ENCODE measurements at places on chromosomes 12 and 14.

- no peak for DNase-seq
These were observed 272.7 kb upstream of the DIO3 start for GRCh38 chr14:101288436-101289229.

GRCh38 chr12:5390174-5390799 is 41.6 kb upstream of the NTF3 start:
- DNase-seq = no peak

DNA sequence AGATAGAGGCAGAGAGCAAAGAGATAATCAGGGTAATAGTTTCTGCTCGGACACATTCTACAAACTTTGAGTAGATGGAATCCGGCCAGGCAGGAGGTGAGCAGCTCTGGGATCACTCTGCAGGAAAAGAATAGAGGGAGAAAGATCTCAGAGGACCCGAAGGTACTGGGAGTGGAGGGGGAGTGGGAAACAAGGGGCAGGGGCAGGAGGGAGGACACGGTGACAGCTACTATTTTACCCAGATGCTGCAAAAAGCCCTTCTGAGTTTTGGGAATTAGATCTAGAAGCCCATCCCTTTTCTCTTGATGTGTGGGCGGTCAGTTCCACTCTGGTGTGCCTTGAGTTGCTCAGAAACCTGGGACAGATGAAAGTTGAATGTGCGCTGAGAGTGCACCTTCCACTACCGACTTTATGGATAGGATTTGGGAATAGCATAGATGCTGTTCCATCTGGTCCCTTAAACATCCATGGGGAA is 556 bp downstream of the GPRC5A start:
- DNase-seq = no peak

- no peak for DNase-seq
These were observed 565 bp downstream of the NT5DC3 start for GRCh38 chr12:103840462-103840875.

- no peak for DNase-seq
These were observed 41.5 kb upstream of the FERMT2 start for GRCh38 chr14:52992236-52992870.

DNA sequence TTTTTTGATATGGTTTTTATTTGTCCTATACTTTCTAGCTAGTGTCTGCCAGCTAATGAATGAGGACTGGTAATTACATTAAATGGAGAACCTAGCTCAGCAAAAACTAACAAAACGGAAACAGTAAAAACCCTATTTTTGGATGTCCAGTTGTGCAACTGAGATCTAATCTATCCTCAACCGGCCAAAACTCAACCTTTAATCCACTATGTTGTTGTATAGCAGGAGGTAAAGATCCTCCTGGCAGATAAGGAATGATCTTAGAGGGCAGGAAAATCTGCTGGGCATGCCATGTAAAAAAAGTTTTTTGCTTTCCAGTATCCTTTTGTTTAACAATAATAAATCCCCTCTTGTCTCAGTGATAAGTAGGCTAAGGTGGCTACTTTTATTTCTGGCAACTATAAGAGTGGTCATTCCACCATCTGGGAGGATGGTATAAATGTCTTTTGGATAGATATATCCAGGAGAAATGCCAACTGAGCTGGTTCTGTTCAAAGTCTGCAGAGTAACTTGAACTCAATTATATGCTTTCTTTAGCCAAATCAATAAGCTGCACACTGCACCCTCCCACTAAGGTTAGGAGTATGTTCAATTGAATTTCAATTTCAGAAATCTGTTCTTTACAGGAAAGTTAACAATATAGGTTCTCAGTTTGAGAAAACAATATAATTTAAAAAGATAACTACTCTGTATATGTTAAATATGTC is 40.1 kb downstream of the WASHC3 start:
- no peak for DNase-seq

GRCh38 chr14:68667313-68667791 is 125.5 kb downstream of the ZFP36L1 start:
- DNase-seq = no peak

DNA sequence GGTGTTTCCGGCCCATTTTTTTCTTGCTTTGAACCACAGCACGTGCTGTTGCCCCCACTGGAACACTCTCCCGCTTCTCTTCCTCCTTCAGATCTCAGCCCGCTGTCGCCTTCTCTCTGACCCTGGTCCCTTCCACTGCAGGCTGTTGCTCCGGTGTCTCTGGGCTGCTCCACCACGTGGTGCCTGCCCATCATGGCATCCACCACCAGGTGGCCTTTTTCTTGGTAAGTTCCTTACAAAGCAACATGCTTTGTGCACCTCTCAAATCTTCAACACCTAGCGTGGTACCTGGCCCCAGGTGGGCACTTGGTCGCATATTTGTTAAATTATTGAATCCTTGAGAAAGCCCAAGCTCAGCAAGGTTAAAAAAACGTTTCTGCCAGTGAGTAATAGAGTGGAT is 19.1 kb downstream of the TUNAR start:
- DNase-seq = no peak

DNA sequence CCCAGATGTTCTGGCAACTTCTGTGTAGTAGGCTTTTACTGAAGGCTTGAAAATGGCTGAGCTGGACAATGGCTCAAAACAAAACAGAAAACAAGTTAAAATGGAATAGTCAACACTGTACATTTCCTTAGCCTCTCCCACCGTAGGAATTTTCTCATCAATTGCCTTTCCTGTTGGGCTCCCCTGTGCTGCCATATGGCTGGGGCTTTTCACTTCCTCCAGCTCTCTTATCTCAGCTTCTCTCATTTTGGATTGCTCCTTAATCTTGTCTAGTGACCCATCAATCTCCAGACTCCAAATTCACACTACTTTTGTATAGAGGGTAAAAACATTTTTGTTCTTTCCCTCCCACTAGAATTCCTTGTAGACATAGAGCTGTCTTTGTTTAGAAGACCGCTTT is 50.4 kb upstream of the RPH3A start:
- DNase-seq = no peak

- no peak for DNase-seq
These were observed 1.2 kb upstream of the ALG10 start for GRCh38 chr12:34021071-34021470.

DNA sequence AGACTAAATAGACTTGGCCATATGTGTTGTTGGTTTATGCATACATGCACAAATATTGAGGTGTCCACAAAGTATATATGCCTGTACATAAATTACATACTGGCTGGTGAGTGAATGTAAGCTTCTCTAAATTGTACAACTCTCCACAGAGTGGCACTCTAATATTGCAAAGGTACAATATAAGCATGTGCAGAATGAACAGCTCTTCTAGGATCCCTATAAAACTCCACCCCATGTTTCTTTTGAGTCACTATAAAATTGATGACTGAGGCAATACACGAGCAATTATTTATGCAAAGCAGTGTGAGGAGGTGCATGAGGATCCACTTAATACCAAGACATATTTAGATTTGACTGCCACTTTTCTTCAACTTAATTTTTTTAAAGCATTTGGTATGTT is 172.2 kb downstream of the NAV3 start:
- DNase-seq = no peak

GRCh38 chr12:128008341-128008740 is 258.6 kb upstream of the TMEM132C start:
- DNase-seq = no peak

DNA sequence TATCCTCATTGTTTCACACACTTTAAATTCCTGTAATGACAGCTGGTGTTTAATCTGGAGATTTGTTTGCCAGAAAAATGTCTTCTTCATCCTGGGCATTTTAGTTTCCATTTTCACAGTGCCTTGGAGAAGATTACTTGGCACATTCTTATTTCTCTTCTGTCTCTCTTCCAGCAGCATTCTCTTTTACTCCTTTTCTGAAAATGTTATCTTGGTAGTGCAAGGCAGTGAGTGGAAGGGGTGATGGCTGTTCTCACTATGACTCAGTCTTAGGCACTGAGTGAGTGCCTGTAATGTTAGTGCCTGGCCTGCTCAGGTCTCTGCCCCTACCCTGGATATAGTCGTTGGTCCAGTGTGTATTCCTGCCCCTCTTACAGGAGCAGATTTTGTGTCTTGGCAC is 13.1 kb downstream of the CLECL1 start:
- DNase-seq = no peak

DNA sequence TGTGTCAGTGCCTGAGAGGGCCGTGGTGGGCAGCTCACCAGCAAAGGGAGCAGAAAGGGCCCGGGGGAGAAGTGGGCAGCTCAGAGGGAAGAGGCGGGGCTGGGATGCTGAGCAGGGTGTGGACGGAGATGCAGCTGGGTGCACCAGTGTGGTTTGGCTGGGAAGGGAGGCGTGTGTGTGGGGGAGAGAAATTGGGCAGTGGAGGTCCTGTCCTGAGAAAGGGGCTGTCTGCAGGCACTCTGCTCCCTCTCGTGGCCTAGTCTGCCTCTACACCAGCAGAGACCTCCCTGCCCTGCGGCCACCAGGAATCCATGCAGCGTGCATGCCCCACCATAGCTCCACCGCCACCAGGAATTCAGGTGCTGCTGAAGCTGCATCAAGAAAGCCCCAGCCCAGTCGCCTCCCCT is 6.4 kb downstream of the TMEM121 start:
- DNase-seq = no peak

- DNase-seq = no peak
These were observed 224.0 kb downstream of the TTC6 start for GRCh38 chr14:37819155-37820015.

- no peak for DNase-seq
These were observed 21.2 kb downstream of the CLECL1 start for GRCh38 chr12:9711664-9712063.

DNA sequence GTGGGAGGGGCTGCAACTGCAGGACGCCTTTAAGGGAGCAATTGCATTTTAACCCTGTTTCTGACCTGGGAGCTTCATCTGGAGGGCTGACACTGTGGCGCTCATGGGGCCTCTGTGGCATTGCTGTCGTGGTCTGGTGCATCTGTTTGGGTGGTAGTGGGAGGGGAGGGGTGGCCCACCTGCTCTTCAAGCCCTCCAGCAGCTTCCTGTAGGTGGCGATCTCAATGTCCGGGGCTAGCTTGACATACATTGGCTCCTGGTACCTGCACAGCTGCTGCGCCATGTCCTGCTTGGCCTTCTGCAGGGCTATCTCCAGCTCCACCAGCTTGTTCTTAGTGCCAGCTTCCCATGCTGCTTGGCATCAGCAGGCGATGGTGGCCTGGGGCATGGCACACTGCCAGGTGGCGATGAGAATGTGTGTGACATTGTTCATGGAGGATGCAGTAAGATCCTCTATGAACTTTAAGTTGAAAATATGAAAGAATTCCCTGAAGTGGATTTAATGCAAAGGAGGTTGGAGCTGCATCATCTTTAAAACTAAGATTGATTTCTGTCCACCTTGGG is 7.7 kb upstream of the KRT82 start:
- DNase-seq = no peak

DNA sequence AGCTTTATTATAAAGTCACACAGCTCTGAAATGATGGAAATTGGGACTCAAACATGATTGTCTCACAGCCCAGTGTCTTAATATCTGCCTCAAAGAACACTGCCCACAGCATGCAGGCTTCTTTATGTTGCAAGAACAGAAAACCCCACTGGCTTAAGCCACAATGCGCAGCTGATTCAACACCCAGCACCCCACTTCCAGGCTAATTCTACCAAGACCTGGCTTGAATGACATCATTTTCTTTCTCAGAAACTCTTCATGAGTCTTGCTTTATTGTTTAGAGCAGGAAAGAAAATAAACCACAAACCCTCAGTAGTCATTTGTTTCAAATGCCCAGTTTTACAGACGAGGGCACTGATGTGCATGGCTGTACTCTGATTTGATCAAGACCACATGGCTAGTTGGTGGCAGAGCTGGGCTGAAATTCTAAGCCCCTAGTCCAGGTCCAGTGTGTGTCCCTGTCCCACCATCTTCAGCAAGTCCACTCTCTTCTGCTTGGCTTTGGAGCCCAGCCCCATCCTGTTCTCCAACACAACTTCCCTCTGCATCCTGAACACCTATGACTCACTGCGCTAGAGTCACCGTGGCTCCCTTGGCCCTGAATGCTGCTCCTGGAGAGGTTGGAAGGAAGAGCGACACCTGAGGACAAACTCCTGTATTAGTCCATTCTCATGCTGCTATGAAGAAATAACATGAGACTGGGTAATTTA is 50.3 kb upstream of the SRSF5 start:
- DNase-seq = peak; percentile 22

DNA sequence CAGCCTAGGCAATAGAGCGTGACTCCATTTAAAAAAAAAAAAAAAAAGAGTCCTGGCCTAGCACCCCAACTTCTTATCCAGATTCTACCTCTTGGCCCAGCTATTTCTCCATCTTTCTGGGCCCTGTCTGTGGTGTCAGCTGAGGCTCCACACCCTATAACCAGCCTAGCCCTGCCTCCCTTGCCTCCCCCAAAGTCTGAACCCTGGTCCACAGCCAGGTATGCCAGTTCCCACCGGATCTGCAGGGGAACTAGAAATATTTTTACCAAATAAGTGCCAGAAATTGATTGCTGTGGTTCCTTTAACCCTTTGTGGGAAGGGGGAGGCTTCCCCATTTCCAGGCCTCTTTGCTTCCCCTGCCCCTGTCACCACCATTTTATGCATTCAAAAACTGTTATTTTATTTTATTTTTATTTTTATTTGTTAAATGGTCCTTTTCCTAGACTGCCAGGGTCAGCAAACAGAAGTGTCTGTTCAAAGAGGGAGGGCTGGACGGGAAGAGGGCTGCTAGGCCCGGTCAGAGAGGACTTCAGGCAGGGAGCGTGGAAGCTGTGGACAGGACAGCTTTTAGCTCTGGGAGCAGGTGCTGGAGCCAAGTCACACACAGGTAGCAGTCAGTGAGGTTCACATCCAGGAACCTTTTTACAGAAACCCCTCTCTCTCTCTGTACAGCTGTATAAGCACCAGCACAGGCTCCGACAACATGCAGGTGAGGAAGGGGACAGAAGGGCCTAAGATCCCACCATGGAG is 23.2 kb downstream of the TTC9 start:
- DNase-seq = no peak

- no peak for DNase-seq
These were observed 12.1 kb downstream of the NCKAP1L start for GRCh38 chr12:54509617-54510016.

- no peak for DNase-seq
These were observed 45.5 kb upstream of the ST8SIA1 start for GRCh38 chr12:22380031-22380430.

DNA sequence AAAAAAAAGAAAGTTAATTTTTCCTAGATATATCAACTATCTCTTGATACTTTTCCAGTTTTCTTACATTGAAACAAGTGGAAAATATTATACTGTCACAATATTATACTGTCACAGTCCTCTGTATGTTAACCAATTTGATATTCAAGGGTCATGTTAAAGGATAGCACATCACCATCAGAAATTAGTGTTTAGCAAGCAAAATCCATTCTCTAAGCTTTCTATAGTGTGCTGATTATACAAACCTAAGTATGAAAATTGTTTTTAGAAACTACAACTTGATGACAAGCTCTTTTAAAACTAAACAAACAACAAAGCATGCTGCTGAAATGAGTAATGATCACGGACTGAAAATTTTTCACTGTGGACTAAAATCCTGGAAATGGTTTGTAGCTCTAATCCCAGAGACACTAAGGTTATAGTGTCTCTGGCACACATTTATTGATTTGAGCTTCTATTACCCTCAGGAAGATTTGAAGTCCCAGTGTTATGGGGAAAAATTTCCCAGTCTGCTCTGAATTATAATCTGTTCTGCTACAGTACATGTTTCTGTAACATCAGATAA is 9.7 kb downstream of the SPTSSA start:
- DNase-seq = no peak

Measured in caudate nucleus (tissue), 63 donors.